ENCODE measurements at places on chromosomes 4 and X.

- DNase-seq: peak; percentile 86
These were observed 10.3 kb downstream of the PKD2 start for GRCh38 chr4:88017516-88018297.

DNA sequence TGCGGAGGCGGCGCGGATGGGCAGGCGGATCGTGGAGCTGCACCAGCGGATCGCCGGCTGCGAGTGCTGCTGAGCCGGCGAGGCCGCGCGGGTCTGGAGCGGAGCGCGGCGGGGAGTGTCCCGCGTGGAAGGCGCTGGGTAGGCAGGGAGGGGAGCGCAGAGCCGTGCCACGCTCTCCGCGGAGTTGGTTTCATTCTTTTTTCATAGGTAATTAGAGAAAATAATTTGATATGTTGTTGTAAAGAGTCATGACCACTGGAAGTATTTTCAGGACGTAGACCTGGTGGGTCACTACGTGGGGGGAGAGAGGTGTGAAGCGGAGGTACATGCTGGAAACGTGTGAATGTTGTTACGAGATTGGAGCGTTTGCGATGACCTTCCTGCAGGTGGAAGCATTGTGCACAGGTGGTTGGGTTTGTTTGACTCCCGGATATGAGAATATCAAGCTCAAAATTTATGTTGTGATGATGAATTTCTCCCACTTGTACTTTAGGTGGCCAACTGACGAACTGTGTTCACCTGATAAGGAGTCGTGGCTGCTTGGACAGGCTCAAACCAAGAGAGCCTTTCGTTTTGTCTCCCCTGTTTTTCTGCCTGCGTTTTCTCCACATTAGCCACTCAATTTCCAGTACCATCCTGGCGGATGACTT, 19.1 kb upstream of the S100P start:
- DNase-seq: no peak

DNA sequence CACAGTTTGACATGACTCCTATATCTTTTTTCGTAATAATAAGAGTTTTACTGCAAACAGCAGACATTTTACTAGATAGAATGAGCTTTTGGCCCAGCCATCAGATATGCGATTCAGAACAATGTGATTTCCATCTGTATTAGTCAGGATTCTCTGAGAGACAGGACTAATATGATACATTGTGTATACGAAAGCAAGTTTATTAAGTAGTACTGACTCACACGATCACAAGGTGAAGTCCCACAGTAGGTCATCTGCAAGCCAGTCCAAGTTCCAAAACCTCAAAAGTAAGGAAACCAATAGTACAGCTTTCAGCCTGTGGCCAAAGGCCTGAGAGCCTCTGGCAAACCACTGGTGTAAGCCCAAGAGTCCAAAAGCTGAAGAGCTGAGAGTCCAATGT, 24.1 kb downstream of the CXCL8 start:
- no peak for DNase-seq

GRCh38 chr4:3047464-3048286, 26.7 kb downstream of the HTT-AS start:
- DNase-seq: peak; percentile 45

GRCh38 chrX:29470030-29470429, 745.3 kb upstream of the MAGEB2 start:
- DNase-seq: peak; percentile 22

DNA sequence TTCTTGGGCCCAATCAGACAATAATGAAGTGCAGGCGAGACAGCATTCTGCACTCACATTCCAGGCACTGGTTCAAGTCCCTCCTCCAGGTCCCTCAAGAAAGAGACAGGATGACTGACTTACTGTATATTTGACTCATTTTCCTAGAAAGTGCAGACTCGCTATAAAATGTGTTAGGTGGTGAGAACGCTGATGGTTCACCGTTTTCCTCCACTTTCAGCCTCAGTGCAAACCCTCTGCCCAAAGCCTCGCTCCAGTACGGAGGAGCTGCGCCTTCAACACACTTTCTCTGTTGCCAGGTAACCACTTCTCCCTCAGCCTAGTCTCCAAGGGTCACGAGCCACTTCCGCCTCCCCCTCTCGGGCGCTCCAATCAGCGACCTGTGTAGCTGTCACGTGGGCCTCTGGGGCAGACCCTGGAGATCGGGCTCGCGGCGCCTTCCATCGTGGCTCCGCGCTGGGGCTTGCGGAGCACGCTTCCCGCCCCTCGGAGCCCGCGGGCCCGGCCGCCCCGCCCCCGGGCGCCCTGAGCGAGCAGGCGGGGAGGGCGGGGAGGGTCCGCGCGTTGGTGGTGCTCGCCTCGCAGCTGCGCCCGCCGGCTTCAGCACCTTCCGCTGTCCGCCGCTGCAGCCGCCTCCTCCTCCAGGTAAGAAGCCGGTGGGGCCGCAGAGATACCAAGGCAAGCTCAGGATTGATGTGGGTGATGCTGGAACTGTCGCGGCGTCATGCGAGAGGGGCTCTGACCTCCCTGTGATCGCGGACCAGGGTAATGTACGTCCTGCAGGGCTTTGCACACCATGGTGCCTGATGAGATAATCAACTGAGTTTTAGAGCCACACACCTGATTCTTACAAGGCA, at the start of gene WDR17:
WDR17 (plus strand) TSS at position 407 of the 857 bp plus-strand sequence. CDS start 45,740 bp downstream, outside the sequence.
- DNase-seq: peak; percentile 72

DNA sequence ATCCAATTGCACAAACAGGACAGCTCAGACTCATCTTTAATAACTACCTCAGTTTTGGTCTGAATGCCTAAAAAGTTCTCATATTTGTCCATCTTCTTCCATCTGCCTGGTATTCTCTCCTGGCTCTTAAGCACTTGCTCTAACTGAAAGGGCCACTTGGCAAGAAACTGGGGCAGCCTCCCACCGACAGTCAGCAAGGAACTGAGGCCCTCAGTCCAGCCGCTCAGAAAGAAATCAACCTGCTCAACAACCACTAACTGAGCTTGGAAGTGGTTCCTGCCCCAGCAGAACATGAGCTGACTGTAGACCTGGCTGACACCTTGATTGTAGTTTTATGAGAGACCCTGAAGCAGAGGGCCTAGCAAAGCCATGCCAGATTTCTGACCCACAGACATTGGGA, 84.4 kb downstream of the PPEF2 start:
- no peak for DNase-seq

GRCh38 chrX:19776753-19777152, 110.6 kb downstream of the SH3KBP1 start:
- DNase-seq: no peak

DNA sequence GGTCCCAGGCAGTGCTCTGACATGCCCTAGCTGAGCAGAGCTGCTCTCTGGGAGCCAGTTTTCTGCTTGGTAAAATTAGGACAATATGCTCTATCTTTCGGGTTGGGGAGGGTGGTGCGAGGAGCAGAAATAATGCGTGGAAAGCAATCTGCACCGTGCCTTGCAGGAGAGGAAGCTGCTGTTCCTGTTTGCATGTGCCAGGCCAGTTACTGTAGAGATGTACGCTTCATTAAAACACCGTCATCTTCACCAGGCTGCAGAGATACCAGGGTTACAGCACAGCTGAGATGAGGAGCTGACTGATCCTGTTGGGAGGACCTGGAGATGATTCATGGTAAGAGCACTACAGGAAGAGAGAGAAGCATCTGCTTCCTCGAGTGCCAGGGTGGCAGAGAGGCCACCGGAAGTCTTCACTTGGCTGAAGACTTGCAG, 29.5 kb upstream of the IRF2 start:
- peak; percentile 70 for DNase-seq

DNA sequence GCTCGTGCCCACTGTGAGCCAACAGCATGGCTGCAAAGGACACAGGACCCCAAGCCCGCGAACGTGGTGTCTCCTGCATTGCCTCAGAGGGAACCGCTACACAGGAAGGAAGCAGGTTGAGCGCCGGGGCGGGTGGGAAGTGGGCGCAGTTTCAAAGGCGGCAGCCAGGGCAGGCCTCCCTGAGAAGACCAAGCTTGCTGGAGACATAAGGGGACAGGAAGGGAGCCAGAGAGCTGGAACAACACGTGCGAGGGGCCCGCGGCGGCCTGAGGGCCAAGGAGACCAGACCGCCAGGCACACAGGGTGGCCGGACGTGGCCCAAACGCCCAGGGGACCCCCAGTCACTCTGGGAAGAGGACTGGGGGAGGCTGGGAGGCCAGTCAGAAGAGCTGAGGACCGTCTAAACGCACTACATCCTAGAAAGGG, 32.0 kb downstream of the CTBP1 start:
- no peak for DNase-seq

- no peak for DNase-seq
These were observed 49.6 kb downstream of the SMAD1 start for GRCh38 chr4:145531223-145531622.

- no peak for DNase-seq
These were observed 72.3 kb downstream of the GRIA3 start for GRCh38 chrX:123256378-123256777.

DNA sequence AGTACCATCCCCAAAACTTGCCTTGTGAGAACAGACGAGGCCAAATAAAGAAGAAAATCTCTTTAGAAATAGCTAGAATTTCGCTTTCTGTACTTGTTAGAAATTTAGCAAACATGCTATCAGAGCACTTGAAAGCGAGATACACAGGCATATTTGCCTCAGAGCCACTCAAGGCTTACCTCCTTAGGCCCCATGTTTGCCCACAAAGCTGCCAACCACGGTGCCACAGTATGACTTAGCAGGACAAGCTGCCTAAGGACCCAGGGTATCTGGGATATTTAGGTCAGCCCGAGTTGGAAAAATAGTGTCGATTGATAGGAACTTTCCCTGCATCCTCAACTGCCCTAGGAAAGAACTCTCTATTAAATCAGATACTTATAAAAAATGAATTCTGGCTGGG, 24.2 kb downstream of the NDNF start:
- DNase-seq: no peak

DNA sequence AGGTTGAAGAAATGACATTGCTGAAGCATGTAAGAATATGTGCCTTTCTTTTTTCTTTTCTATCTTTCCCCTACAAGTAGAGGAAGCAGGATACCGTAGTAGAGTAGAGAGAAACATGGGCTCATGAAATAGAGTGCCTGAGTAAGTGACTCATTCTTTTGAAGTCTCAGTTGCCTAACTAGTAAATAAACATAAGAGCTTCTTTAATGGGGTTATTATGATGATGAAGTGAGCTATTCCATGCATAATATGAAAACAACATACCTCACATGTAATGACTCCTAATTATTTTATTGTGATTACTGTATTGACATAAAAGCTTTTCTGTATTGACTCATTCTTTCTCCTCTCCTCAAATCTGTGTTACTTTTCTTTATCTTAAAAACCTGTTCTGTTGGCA, 1538.2 kb downstream of the TECRL start:
- DNase-seq: no peak
